CD8-positive, alpha-beta memory T cell (primary cell): ENCODE measurements at places on chromosomes 11 and 22. TPM values are rescaled to one million over a fixed set of nuclear protein-coding genes. Genes with fewer than 3 reads are reported as not detected.

LRRC56 gene
- total RNA-seq, result 1.8 TPM

DNA sequence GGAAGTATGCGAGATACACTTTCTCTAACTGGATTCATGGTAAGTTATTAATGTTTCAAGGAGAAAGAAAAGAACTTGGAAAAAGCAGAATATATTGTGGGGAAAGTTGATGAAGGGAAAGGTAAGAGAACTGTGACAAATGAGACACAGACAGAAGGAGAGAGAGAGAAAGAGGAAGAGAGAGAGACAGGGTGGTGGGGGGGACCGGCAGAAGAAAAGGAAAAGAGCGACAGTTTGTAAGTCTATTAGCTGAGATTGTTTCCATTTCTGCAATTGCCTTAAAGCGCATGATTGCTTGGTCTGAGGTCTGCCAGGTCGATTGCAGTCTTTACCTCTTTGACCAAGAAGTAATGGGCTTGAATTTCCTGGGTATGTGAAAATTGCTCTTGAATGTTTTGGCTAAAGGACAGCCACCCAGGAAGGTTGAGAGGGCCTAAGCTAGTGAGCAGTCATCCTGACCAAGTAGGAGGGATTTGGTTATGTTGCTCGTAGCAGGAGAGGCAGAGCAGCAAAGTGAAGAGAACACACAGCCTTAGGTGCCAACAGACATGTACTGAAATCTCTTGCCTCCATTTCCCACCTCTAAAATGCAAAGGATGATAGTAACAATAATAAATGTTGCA, 23.6 kb upstream of the TMA7B start:
- no peak for DNase-seq

RASD2 gene
- total RNA-seq, result 0.09 TPM

- DNase-seq, result no peak
These were observed 3.2 kb upstream of the CSDC2 start for GRCh38 chr22:41557401-41558240.

HEPHL1 gene
- not detected for total RNA-seq

DGCR6 gene
- total RNA-seq, result 1.2 TPM

GRCh38 chr11:125148743-125149142, 15.8 kb upstream of the PKNOX2 start:
- no peak for DNase-seq

GRCh38 chr11:77497368-77497767, 23.5 kb upstream of the PAK1 start:
- no peak for DNase-seq

TBX1 gene
- not detected for total RNA-seq

GRCh38 chr11:75214411-75214821, 26.2 kb upstream of the TPBGL start:
- DNase-seq, result peak; percentile 54

DNA sequence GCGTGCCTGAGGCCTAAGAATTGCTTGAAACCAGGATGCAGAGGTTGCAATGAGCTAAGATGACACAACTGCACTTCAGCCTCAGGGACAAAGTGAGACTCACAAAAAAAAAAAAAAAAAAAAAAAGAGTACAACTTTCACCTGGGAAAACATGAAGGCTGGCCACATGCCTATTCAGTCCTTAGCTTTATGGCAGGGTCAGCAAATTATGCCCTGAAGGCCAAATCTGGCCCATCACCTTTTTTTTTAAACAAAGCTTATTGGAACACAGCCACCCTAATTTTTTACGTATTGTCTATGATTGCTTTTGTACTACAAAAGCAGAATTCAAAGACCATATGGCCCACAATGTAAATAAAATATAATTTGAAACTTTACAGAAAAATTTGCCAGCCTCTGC, 8.2 kb downstream of the FSHB start:
- no peak for DNase-seq

DNA sequence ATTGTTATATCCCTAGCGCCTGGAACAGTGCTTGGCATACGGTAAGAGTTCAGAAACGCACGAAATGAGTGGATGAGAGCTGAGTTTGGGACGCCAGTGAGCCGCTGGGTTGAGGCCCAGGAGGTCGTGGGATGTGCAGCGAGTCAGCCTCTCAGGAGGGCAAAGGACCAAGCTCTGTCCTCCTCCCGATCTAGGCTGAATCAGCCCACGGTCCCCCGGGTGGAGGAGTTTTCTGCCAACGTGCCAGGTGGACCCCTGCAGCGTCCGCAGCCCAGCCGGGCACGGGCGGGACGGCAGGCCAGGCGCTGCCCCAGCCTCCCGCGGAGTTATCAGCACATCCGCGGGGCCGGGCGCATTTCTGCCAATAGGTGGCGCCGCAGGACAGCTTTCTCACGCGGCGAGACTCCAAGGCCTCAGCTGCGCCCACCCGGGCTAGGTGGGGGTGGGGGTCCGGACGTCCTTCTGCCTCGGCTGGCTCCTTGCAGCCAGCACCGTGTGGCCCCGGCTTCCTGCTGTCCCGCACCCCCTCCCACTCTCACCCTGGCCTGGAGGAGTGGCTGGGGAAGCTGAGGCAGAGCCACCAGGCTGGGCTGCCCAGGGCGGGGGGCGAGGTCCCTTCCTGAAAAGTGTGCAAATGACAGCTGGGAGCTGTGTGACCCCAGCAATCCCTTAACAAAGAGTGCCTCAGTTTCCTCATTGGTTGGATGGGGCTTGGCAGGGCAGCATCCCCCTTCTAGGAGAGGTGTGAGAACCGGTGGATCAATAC, 2.2 kb upstream of the RPS19BP1 start:
- DNase-seq, result peak; percentile 70

SHANK3 gene
- total RNA-seq, result 0.07 TPM

MMP13 gene
- total RNA-seq, result not detected

DNA sequence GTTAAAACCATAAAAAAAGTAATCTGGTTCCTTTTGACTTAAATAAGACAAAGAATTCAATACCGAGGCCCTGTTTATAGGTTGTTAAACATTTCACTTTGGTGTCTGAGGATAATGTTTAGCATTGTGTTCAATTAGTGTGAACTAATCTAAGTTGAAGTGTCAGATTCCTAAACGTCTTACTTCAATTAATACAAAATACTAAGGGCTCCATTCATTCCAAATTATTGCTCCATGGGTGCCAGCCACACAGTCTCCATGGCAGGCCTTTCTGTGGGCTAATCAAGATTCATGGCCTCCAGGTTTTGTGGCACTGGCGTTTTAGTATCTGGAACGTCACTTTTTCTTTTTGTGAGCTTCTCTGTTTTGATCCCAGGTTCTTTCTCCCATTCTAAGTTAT, 89.4 kb downstream of the TMEM135 start:
- no peak for DNase-seq

EIF3M gene
- 419 TPM for total RNA-seq

- no peak for DNase-seq
These were observed 172.9 kb upstream of the DDI1 start for GRCh38 chr11:103863497-103863896.

GNG3 gene
- total RNA-seq, result not detected

GGT5 gene
- total RNA-seq, result not detected

DNA sequence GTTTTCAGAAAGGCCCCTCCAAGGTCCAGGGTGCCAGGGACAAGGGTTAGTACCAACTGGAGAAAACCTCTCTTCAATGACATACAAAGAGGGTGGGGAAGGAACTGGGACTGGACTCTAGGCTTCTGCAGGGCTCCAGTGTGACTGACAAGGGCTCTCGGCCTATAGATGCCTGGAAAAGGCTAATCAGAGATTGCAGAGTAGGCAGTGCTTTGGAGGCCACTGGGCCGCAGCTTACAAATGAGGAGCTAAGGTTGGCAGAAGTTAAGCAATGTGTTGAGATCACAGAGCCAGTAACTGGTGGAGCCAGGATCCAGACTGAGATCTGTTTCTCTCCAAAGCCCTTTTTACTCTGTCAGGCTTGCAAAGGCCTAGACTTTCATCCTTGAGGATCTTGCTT, 7.4 kb upstream of the DGKZ start:
- DNase-seq, result no peak

DNA sequence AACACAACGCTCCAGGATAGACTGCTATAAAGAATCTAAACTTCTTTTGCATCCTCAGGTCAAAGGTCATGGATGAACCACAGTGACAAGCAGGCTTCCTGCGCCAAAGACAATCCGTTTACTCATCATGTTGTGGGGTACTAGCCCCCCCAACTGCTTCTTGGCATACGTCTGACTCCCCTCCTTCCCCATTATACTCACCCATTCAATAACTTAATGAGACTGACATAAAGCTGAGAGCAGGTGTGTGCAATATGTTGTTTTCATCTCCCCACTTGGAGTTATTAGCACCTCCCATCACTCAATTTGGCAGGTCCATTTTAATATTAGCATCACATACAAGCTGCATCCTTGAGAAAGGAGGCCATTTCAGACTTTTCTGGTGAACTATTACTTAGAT, 157.1 kb downstream of the CADM1 start:
- no peak for DNase-seq

GAL gene
- 2.0 TPM for total RNA-seq

DGCR6L gene
- 48.4 TPM for total RNA-seq

HSD17B12 gene
- total RNA-seq, result 37.1 TPM

DNA sequence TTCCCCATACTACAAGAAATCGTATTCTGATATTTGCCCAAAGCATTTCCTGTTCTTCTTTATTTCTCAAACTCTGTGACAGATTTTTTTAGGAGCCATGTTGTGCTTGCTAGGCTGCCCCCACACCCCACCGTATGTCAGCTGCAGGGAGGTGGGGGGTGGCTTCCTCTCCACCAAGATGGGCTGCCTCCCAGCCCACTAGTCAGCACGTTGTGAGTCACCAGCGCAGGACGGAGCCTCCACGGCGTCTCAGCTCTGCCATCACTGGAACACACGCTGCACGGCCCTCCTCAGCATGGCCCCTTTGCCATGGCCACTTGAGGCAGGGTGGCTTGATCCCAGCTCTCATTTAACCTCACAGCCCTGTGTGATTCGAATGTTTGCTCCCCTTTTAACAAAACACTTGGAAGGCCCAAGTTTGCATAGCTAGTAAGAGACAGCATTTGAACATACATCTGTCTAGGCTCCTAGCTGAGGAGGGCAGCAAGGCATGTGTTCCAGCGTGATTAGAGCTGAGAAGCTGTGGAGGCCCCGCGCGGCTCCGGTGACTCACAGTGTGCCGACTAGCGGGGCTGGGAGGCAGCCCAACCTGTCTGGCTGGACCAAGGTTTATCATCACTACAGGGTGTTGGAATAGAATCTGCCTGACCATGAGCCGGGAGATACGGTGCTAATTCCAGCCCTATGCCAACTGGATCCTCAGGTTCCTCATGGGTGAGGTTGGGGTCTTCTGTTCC, 180.7 kb upstream of the NCAM1 start:
- no peak for DNase-seq

DNA sequence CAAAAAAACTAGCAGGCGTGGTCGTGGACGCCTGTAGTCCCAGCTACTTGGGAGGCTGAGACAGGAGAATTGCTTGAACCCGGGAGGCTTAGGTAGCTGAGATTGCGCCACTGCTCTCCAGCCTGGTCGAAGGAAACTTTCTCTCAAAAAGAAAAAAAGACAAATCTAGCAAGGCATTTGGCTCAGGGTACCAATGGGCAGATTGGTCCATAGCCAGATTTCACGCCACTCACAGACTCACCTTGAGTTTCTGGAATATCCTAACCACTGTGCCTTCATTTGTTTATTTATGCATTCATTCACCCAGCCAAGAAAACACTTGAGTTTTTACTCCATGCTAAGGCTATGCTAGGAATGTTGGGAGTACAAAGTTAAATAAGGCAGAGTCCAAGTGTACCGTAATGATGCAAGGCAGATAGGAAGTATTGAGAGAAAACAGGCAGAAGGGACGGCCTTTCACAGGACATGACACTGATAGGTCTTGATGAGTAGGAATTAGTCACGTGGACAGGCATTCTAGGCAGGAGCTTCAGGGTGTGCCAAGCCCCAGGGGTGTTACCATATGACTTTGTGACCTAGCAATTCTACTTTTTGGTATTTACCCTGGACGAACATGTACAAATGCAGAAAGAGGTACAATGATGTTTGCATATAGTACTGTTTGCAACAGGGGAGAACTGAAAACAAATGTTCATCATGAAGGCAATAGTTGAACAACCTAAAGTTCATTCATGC, 3.0 kb upstream of the PACSIN3 start:
- no peak for DNase-seq

GRCh38 chr22:45064313-45065278, 54.8 kb upstream of the PHF21B start:
- no peak for DNase-seq

ADAMTS8 gene
- not detected for total RNA-seq

DNA sequence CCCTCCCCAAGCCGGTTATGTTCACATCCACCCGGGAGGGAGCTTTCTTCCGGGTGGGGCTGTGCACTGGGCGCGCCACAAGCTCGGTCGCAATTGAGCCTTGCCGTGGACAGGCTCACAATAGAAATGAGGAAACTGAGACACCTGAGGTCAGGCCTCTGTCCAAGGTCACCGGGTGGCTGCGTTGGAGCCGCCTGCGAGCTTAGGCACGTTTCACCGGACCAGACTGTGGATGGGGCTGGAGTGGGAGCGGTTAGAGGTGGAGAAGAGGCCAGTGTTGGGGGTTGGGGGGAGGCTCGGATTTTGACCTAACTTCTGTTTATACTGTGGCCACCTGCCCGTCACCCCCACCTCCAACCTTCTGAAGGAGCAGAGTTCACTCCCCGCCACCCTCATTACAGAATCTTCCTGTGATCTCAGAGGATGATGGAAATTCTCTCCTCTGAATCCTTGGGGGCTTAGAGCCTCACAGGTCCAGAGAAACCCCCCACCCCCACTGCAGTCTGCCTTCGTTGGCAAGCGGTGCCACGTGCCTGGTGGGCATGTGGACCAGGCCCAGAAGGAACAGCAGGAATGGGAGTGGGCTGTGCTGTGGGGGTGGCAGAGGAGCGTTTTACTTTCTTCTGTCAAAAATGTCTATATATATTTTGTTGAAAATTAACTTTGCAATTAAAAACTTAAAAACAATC, 631 bp upstream of the NPTXR start:
- no peak for DNase-seq

AP1B1 gene
- total RNA-seq, result 75.0 TPM

DNA sequence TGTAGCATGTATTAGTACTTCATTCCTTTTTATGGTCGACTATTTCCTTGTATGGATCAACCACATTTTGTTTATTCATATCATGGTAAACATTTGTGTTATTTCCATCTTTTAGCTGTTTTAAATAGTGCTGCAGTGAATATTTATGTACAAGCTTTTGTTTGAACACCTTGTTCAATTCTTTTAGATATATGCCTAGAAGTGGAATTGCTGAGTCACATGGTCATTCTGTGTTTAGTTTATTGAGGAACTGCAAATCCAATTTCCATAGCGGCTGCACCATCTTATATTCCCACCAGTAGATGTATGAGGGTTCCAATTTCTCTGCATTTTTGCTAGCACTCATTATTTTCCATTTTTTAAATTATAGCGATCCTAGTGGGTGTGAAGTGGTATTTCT, 61.5 kb upstream of the GRK2 start:
- DNase-seq, result no peak

- DNase-seq, result no peak
These were observed 319.0 kb downstream of the DDX10 start for GRCh38 chr11:108983636-108984420.

OR52H1 gene
- total RNA-seq, result not detected
